ENCODE measurements at places on chromosomes 3 and 15.
A peak's percentile ranks its signal among the peaks of the same experiment; 100 is the strongest.

DNA sequence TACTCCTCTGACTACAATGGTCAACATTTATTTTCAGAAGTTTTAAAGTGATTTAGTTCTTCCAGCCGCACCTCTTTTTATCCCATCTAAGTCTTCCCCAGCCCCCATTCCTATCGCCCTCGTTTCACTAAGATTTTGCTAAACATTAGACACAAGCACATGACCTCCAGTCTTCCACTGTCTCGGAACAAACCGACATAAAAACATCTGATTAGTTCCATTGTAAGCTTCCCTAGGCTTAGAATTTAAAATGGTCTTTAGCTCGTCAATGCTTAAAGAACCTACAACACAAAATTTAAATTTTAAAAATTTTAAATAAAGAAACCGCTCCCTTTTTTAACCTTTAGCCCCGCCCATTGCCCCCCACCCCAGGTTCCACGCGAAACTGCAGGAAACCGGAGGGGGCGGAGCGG lies 284 bp upstream of the TSC22D2 start:
- DNase-seq = no peak

GRCh38 chr3:122247825-122248185 lies 64.3 kb downstream of the CASR start:
- DNase-seq = no peak

DNA sequence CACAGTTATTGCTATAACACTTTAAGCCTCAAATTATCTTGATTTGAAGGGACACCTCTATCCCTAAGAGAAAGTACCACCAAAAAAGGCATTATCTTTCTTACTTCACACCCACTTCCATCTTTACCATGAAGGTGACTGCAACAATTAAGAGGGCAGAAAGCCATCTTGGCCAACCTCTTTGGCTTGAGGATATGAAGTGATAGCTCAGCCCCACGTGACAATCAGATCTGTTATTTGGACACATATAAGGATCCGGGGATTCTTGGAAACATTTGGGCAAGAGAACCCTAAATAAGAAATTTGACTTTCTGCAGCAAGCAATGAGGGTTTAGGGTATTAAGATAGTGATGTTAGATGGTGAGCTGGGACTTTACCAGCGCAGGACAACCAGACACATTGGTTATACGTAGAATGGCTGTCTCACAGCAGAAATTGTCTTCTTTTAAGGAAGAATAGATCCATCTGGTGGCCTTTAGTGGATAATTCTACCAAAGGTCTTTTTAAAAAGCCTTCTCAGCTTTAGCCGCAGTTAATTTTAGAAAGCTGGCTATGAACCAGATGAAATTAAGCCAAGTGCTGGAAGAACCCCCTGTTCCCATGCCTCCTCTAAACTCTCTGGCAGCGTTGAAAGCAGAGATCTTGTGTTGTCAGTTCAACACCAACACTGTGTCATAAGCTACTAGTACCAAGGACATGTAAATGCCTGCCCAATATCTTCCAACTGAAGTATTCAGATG lies 12.3 kb downstream of the HCLS1 start:
- no peak for DNase-seq

DNA sequence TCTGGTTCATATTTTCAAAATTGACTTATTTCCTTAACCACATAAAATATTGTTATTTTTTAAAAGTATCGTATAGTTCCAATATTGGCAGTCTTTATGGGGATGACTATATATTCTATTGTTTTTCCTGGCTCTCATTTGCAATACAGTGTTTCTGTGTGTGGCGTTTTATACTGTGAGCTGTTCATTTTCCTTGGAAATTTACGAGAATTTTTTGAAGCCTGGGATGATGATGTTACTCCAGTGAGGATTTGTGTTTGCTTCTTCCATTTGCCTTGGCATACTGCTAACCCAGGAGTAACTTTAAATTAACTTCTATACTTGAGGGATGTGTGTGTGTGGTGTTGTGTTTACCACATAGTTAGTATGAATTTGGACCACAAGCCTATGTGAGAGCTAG lies 95.2 kb downstream of the NR1D2 start:
- no peak for DNase-seq

GRCh38 chr3:77052733-77053670 lies 13.1 kb downstream of the ROBO2 start:
- no peak for DNase-seq

- DNase-seq = no peak
These were observed 168.2 kb downstream of the CLSTN2 start for GRCh38 chr3:140103166-140103565.

DNA sequence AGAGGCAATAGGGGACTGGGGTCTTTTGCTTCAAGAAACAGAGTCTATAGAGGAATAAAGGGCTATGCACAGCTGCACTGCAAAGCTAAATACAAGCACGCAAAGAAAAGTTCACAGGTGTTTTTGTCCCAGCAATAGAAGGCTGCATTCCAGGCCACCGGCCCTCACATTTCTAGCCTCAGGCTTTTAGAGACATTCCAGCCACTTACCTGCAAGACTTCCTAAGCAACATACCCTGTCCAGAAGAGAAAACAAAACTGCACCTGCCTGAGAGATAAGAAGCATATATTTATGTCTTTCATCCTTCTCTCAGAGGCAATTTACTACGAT lies 220.5 kb downstream of the OPA1 start:
- no peak for DNase-seq

GRCh38 chr3:115341208-115341607 lies 194.1 kb upstream of the ZBTB20 start:
- no peak for DNase-seq

- peak; percentile 77 for DNase-seq
These were observed 551 bp downstream of the PML start for GRCh38 chr15:73994912-73995622.

DNA sequence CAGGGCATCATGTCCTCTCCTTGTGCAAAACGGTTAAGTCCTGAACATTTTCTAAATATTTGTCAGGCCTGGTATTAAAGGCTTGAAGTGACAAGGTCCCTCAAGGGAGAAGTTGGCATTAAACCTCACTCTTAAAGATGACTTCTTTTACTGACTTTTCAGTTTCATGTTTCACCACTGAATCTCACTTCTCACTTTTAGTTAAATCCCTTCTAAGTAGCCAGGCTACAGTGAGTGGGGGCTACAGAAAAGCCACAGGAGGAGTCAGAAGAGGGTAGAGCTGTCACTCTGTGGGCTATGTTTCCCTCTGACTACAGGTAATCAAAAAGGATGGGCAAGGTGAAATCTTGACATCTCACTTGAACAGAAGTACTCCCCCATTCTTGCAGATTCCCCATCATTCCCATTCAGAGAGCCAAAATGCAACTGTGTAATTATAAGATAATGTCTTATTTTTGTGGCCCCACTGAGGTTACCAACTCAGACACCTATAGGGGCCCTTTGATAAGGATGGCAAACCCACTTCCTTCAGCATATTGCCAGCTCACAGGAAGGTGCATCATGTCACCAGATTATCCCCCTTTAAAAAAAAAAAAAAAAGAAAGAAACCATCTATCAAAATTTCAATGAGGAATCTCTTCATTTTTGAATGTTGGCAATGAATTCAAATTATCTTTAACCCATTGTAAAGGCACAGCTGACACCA lies 790.1 kb upstream of the CFAP20DC start:
- no peak for DNase-seq

Measured in RPMI8226 (cell line).